ENCODE measurements at places on chromosomes 11 and 22.

- DNase-seq, result no peak
Observed at GRCh38 chr11:112316971-112317370, 56.3 kb upstream of the PLET1 start.

GRCh38 chr11:102253020-102253715 lies 64.1 kb upstream of the BIRC3 start:
- DNase-seq, result no peak

DNA sequence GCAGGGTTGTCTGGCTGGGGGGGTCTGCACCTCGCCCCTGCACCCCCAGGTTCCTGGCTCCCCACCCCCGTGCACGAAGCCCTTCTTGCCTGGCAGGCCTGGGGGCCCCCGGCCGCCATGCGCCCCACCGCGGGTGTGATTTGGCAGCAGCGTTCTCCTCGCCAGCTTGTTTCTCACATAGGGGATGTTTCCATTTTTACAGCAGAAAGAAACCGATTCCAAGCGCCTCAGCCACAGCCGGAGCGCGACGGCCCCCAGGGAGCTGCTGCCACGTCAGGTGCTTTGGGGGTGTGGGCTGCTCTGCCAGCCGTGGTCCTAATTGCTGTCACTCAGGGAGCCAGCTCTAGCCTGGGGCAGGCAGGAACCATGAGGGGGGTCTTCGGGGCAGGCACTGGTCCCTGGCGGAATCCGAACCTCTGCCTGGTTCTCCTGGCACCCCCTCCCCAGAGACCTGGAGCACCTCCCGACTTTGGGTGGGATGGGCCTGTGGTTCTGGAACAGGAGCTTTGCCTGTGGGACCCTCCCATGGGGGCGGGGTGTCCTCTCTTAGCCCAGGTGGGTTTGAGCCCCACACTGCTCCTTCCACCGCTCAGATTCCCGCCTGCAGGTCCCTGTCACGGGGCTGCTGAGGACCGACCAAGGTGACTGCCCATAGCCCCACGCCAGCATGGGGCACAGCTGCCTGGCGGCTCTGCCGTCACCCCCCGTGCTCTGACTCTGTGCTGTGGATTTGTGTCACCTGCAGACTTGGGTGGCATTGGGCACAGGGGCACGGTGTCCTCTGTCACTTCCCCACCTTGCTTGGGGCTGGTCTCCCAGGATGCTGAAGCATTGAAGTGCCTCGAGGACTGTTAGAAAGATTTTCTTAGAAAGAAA lies 54.0 kb downstream of the RTN4R start:
- DNase-seq, result no peak

GRCh38 chr11:125950696-125951651 lies 5.1 kb downstream of the VSIG10L2 start:
- DNase-seq, result no peak

- DNase-seq, result no peak
Observed at GRCh38 chr11:5092821-5093585, 23.6 kb downstream of the OR52E1 start.

- no peak for DNase-seq
Observed at GRCh38 chr11:59769111-59769510, 13.9 kb downstream of the STX3 start.

DNA sequence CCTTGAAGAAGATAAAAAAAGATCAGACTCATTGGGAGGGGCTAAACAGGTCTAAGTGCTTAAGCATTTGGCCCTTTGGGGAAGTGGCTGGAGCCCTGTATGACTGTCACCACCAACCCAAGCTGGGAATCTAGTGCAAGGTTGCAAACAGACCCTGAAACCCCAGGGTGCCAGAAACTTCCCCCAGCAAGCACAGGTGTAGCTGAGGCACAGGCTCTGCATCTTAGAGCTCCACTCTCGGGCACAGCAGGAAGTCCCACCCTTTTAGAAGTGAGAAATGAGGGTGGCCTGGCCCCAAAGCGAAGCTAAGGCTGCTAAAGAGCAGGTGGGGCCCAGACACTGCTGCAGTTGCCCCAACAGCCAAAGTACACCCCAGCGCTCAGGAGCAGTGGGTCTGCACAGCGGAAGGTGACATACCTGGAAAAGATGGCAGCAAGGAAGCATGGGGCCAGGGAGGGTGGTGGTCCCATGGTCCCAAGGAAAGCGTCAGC lies 5.8 kb upstream of the KDM2A start:
- DNase-seq, result no peak

GRCh38 chr11:113593698-113594308 lies 112.3 kb downstream of the TMPRSS5 start:
- no peak for DNase-seq

- no peak for DNase-seq
Observed at GRCh38 chr22:25134451-25134850, 65.2 kb upstream of the CRYBB3 start.
